ENCODE measurements at places on chromosomes 6 and 20. TPM values are rescaled to one million over a fixed set of nuclear protein-coding genes. Genes with fewer than 3 reads are reported as not detected.
A peak's percentile ranks its signal among the peaks of the same experiment; 100 is the strongest.

GRCh38 chr6:18350712-18351111, 36.4 kb upstream of the RNF144B start:
- DNase-seq, result no peak
- H3K4me3 ChIP-seq, result no peak overlapping the region
- no peaks in the 10 kb centered on the region for H3K27me3 ChIP-seq
- H3K36me3 ChIP-seq, result no peaks in the 10 kb centered on the region

DNA sequence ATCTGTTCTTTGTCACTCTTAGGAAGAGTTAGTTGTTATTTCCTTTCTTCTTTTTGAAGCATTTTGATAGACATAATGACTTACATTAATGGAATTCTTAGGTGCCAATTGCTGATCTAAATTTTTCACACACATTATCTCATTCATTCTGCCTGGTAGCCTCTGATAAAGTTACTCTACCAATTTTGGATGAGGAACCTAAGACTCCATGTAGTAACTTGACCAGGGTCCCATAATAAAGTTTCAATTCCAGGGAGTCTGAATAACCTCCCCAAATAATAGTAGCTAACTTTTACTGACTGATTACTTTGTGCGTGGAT, 73.2 kb upstream of the CITED2 start:
- H3K4me1 ChIP-seq, result peaks cover 11% of the 10 kb centered on the region
- no peaks in the 10 kb centered on the region for H3K27me3 ChIP-seq
- no peak overlapping the region for H3K4me3 ChIP-seq
- H3K27ac ChIP-seq, result no peak overlapping the region
- H3K36me3 ChIP-seq, result no peaks in the 10 kb centered on the region

MEI4 gene
- total RNA-seq, result not detected

DNA sequence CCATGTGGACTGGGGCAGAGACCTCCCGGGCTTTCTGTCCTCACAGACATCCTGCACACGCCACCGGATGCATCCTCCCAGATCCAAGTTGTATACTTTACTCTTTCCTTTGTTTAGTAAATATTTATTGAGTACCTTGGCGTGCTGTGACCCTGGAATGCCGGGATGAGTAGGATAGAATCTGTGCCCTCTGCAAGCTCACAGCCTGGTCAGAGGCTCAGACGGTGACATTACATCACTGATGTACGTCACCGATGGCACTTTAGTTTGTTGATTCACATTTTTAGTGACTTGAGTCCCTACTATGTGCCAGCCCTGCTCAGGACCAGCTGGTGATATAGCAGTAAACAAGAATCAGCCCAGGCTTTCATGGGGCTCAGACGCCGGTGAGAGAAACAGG, 32.9 kb downstream of the SIRPA start:
- DNase-seq, result no peak
- H3K4me3 ChIP-seq, result no peak overlapping the region
- H3K27me3 ChIP-seq, result no peaks in the 10 kb centered on the region
- peaks cover 4% of the 10 kb centered on the region for H3K4me1 ChIP-seq

GRCh38 chr6:120348926-120349325, 985.4 kb downstream of the TBC1D32 start:
- no peak overlapping the region for H3K4me3 ChIP-seq
- H3K27ac ChIP-seq, result no peak overlapping the region
- H3K27me3 ChIP-seq, result no peaks in the 10 kb centered on the region
- no peaks in the 10 kb centered on the region for H3K4me1 ChIP-seq

DNA sequence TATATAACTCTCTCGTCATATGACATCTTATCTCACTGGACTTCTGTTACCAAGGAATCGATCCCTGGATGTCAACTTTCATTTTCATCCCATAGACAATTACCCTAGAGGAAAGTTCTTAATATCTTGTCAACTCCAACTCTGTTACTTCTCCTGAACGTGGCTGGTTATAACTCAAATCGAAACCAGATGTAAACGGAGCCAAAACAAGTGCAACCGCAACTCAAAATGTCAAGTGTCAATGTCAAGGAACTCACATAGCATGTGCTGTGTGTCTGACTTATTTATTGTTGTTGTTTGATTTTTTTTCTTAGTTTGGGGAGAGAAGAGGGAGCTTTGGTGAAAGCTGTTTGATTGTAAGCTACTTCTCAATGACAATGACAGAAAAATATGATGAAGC, 108.6 kb downstream of the VIP start:
- H3K4me1 ChIP-seq, result no peaks in the 10 kb centered on the region
- no peaks in the 10 kb centered on the region for H3K36me3 ChIP-seq
- H3K4me3 ChIP-seq, result peak overlapping the region; percentile 26
- DNase-seq, result no peak
- no peaks in the 10 kb centered on the region for H3K27me3 ChIP-seq
- no peak overlapping the region for H3K27ac ChIP-seq

DNA sequence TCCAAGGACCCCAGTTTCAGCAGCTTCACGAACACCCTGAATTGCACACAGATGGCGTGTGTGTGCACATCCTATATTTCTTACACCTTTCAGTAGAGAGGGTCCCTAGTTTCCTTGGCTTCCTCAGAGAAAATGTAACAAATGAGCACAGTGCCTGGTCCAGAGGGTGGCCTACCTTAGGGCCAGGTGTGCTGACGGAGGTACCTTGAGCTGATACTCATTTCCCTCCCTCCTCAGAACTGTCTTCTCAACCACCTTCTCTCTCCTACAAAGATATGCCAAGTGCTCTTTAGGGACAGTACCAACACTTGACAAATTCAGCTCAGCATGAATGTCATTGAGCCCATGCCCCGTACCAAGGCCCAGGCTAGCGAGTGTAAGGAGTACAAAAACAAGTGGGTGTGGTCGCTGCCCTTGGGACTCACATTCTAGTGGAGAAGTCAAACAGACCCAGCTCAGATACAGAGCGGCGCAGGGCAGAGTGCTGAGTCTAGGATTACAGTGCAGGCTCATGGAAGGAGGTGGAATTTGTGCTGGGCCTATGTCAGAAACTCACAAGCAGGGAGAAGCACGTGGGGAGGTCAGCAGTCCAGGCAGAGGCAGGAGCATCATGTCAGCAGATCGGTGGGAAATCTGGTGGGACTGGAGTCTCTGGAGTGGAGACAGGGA, 9.6 kb upstream of the BPHL start:
- no peak overlapping the region for H3K27ac ChIP-seq
- peaks cover 76% of the 10 kb centered on the region for H3K36me3 ChIP-seq
- no peaks in the 10 kb centered on the region for H3K27me3 ChIP-seq
- no peaks in the 10 kb centered on the region for H3K4me1 ChIP-seq
- DNase-seq, result no peak
- H3K4me3 ChIP-seq, result no peak overlapping the region

DNA sequence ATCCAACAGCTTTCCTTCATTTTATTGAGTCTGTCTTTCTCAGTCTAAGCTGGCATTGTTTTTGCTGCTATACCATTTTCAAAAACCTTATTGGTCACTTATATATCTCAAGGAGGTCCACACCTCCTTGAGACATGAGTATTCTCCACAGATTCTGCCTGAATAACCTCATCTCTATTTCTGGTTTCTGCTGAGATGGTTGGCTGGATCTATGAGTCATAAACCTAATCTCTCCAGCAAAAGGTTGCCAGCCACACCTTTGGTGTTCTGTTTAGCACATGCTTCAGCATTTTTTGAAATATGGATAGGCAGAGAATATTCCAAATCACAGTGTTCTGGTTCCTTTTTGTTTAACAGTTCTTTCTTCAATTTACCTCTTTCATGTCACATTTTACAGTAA, 40.8 kb upstream of the TMEM244 start:
- no peak overlapping the region for H3K27ac ChIP-seq
- H3K4me3 ChIP-seq, result no peak overlapping the region
- no peaks in the 10 kb centered on the region for H3K27me3 ChIP-seq
- peak; percentile 1 for DNase-seq
- H3K36me3 ChIP-seq, result no peaks in the 10 kb centered on the region

GRCh38 chr6:113185299-113185698, 671.8 kb upstream of the MARCKS start:
- no peak overlapping the region for H3K4me3 ChIP-seq
- H3K27ac ChIP-seq, result peak overlapping the region; percentile 88
- H3K4me1 ChIP-seq, result peaks cover 36% of the 10 kb centered on the region
- no peaks in the 10 kb centered on the region for H3K27me3 ChIP-seq

DNA sequence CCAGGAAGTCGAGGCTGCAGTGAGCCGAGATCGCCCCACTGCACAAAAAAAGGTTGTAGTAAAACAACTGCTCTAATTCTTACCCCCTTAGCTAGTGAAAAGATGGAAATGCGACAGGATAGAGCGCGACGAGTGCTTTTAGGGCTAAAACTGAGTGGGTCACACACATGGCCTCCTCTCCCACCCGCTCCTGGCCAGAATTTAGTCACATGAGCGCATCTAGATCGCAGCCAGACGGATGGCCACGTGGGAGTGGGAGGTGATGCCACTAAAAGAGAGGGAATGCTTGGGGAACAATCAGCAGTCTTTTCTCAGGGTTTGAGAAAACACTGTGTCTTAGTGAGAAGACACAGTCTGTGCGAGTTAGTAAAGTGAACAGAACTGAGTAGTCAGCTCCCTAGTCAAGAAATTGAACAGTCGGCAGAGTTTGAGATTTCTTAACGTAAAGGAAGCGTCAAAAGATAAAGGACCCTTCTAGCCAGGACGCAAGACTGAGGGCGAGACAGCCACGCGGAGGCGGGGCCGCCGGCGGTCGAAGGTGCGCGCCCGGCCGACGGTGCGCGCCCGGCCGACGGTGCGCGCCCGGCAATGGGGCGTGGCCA, 664 bp upstream of the ACTR5 start:
- H3K4me1 ChIP-seq, result peaks cover 12% of the 10 kb centered on the region
- peaks cover 7% of the 10 kb centered on the region for H3K27me3 ChIP-seq
- H3K4me3 ChIP-seq, result peak overlapping the region; percentile 85
- H3K27ac ChIP-seq, result no peak overlapping the region

DNA sequence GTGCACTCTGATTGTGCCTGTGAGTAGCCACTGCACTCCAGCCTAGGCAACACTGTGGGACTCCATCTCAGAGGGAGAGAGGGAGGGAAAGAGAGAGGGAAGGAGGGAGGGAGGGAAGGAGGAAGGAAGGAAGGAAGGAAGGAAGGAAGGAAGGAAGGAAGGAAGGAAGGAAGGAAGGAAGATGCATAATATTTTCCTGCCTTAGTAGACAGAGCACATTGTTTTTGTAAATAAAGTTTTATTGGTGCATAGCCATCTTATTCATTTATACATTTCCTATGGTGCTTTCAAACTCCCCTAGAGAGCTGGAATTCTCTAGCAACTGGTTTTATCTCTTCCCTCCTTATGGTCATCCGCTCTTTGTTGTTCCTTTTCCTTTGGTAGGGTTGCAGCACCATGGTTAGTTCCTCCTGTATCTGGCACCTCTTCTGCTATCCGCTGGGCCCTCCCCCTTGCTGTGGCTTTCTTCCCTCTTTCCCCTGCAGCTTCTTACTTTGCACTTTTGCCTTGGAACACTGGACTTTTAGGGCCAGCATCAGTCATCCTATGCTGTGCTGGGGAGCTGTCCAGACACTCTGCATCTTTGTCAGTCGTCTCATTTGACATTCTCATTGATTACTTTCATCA, 20.2 kb downstream of the GPR6 start:
- peaks cover 3% of the 10 kb centered on the region for H3K27me3 ChIP-seq
- no peaks in the 10 kb centered on the region for H3K36me3 ChIP-seq
- no peak for DNase-seq
- H3K27ac ChIP-seq, result no peak overlapping the region
- no peaks in the 10 kb centered on the region for H3K4me1 ChIP-seq

DNA sequence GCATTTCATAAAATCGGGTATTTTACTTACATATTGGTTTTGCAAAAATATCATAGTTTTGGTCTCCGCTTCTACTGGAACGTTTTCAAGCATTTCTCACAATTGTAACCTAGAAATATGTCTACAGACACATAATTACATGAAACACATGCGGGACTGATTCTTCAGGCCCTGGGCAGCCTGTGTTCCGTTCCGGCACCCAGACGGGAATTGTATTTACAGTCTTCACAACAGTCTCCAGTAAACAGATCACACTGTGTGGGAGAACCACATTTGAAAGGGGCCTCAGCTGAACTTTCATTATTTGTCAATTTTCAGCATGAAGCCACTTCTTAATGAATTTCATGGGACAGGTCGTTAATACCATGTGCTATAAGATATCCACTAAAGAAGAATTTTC, 196.9 kb downstream of the DST start:
- H3K4me1 ChIP-seq, result no peaks in the 10 kb centered on the region
- no peak overlapping the region for H3K27ac ChIP-seq
- no peak overlapping the region for H3K4me3 ChIP-seq
- DNase-seq, result no peak

WFDC5 gene
- total RNA-seq, result not detected

FHL5 gene
- total RNA-seq, result not detected

DNA sequence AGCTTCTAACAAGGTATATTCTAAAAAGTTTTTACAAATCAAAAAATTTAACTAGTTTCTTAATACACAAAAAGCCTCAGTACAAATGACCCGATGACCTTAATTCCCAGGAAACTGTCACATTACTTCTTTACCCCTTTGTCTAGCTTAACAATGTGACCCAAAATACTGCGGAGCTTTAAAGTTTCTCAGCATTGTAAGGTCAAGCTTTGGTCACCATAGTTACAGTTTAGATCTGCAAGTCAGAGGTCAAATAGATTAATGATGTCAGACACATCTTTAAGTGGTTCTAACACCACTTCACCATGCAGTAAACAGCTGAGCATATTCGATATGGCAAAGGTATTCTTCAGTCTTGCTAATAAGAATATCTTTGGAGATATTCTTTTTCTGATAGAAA, 36.8 kb upstream of the FLRT3 start:
- H3K36me3 ChIP-seq, result no peaks in the 10 kb centered on the region
- H3K4me1 ChIP-seq, result no peaks in the 10 kb centered on the region
- H3K27ac ChIP-seq, result no peak overlapping the region
- no peak for DNase-seq
- no peak overlapping the region for H3K4me3 ChIP-seq

GRCh38 chr6:68967549-68968300, 332.6 kb downstream of the ADGRB3 start:
- H3K27me3 ChIP-seq, result no peaks in the 10 kb centered on the region
- peak; percentile 32 for DNase-seq
- H3K36me3 ChIP-seq, result no peaks in the 10 kb centered on the region
- no peaks in the 10 kb centered on the region for H3K4me1 ChIP-seq

DNA sequence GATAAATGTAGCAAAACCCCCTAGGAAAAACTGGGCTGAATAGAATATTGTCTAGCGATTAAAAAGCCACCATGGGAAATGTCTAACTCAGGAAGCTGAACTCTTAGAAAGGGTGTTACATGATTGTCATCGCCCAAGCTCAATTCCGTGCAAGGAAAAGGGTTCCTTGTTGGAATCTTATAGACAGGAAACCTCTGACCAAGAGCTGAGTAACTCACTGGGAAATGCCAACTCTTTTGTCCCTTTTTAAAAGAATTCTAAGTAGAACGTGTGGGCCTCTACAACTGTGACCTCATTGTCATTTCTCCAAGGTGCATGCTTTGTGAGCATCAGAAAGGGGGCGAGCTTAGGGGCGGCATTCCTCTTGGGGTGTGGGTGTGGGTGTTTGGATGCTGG, 88.1 kb downstream of the SYNJ2 start:
- H3K27me3 ChIP-seq, result no peaks in the 10 kb centered on the region
- peaks cover 30% of the 10 kb centered on the region for H3K4me1 ChIP-seq
- H3K27ac ChIP-seq, result peak overlapping the region; percentile 97
- H3K4me3 ChIP-seq, result no peak overlapping the region

- no peak overlapping the region for H3K27ac ChIP-seq
- H3K4me1 ChIP-seq, result peaks cover 33% of the 10 kb centered on the region
- H3K4me3 ChIP-seq, result no peak overlapping the region
- peaks cover 25% of the 10 kb centered on the region for H3K27me3 ChIP-seq
Observed at GRCh38 chr20:62367633-62368391, 700 bp upstream of the LAMA5 start.

ID4 gene
- total RNA-seq, result 29.7 TPM

Measured in osteoblast (primary cell).